Stimulated activated naive CD8-positive, alpha-beta T cell treated with anti-CD3 and anti-CD28 coated beads, Interleukin-15, Interleukin-2, amounts not matched to agents 100 U/mL and 50 U/mL, for 24 hours (primary cell): ENCODE measurements at places on chromosomes 1 and 21.

GRCh38 chr1:175579956-175580750 is 163.2 kb downstream of the TNR start:
- no peak for DNase-seq

DNA sequence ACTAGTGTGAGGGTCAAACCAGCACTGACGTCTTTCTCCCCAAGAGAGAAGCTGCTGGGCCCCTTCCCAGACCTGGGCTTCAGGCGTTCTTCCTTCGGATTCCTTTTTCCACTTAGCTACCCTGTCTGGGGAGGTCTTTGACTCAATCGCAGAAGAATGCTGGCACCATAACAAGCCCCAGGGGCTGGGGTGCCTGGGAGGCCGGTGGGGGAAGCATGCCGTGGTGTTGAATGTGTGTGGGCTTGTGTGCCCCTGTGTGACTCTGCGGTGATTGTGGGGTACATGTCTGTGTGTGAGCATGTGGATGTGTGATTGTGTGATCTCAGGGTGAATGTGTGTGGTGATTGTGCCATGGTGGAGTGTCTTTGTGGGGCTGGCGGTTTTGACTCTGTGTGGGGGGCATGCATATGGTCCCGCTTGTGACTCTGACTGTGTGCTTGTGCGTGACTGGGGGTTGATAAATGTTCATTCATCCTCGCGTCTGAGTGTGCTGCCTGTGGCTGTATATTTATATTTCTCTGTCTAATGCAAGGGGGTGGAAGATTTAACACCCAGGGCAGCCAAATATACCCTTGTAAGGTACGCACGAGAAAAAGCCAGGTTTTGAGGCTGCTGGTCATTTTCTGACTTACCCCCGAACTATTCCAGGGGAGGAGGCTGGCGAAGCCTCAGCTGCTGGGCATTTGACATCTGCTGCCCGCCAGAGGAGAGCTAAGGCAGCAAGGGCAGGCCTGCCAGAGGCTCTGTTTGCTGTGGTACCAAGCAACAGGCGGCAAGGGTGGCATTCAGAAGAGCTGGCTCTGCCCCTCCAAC is 1.1 kb upstream of the SYNC start:
- DNase-seq, result no peak

- no peak for DNase-seq
Observed at GRCh38 chr1:77421504-77422233, 139.8 kb downstream of the AK5 start.

- DNase-seq, result no peak
Observed at GRCh38 chr1:53369034-53369750, 41.3 kb upstream of the LRP8 start.

- no peak for DNase-seq
Observed at GRCh38 chr1:20037877-20038276, 32.1 kb upstream of the PLA2G5 start.

DNA sequence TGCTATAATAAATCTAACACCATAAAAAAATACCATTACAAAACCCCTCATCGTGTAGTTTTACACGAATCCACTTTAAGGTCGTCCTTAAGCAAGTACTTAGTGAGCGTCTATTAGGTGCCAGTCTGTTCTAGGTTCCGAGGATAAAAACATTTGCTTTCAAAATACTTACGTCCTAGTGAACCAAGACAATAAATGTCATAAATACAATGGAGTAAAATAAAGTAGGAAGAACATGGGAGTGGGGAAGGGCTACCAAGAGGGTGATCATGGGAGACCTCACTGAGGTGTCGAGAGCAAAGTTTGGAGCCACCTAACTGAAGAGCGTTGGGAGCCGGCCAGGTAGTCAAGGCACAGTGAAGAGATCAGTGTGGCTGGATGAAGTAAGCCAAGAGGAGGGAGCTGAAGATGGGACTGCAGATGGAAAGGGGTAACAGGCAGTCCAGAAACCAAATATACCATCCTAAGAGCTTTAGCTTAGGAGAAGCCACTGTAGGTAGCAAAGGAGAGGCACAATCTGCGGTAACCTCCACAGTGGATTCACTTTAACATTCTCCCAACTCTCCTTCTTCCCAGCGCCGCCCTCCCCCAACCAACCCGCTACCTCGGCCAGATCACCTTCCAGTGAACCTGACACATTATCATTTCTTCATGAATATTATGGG is 684 bp downstream of the LTN1 start:
- no peak for DNase-seq

DNA sequence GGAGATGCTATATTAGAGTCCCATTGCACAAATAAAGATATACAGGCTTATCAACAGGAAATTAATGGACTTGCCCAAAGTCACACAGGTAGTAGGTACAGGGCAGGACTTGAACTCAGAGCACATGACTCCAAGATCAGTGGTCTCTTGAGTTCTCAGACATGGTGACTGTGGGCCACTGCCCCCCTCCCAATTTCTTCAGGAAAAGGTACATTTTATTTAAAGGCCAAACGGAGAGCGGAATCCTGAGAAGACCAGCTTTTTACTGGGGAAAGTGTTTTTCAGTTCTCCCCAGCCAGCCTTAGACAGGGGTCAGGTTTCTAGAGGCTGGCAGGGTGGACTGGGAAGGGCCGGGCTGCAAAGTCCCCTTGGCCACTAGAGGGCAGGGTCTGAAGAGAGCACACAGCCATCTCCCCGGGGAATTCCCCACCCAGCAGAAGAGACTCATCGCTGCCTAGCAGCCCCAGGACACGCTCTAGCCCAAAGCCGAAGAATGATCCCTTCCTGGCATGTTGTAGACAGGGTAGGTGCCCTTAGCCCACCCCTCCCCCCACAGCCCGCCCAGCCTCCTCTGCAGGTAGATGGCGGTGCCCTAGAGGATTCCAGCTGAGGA is 29.7 kb downstream of the ACP6 start:
- peak; percentile 84 for DNase-seq
